ENCODE measurements at places on chromosomes 3 and 15.

DNA sequence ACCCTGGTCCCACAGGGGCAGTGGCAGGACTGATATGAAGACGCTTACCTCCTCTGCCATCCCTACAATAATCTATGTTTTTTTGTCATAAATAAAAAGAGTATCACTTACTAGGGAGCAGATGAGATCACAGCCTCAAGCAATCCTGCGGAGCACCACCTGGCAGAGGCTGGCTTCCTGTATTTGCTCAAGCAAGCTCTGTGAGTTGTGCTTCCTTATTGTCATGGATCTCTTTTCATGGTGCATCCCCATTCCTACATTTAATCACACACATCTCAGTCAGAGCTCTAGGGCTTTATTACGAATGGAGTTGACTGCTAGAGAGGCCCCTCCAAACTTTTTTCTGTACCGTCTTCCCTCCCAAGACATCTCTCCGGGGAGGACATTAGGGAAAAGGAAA, 186.0 kb downstream of the UBE2E2 start:
- DNase-seq: no peak

GRCh38 chr15:39184701-39185390, 396.0 kb upstream of the THBS1 start:
- no peak for DNase-seq

DNA sequence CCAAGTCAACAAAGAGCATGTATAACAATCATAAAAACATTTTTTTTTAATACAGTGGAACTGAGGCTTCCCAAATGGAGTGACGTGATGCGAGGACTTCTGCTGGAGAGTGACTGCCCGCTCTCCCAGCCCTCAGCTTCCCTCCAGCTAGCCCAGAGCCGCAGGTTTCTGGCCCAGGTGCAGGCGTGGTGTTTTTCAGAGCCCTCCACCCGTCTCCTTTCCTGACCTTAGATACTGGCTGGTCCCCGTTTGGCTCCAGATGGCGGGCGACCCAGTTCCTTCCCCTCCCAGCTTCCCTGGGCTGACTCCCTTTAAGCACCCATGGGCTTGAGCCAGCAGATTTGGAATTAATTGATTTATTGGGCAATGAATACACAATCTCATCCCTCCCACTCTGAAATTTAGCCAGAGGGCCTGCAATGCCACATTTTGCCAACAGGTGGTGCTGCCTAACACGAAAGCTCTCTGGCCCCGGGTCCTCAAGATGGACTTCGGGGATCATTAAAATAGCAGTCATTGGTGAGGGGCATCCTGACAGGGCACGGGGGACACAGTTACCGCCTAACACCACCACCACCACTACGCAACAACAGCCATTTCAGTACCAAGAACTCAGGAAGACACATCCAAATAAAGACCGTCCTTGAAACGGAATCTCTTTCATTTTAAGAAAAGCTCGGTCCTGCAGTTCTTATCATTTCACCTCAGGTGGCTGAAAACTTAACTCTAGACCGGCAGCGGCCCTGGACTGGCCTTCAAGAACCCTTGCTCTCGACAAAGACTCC, 47.5 kb upstream of the MUC4 start:
- peak; percentile 69 for DNase-seq

DNA sequence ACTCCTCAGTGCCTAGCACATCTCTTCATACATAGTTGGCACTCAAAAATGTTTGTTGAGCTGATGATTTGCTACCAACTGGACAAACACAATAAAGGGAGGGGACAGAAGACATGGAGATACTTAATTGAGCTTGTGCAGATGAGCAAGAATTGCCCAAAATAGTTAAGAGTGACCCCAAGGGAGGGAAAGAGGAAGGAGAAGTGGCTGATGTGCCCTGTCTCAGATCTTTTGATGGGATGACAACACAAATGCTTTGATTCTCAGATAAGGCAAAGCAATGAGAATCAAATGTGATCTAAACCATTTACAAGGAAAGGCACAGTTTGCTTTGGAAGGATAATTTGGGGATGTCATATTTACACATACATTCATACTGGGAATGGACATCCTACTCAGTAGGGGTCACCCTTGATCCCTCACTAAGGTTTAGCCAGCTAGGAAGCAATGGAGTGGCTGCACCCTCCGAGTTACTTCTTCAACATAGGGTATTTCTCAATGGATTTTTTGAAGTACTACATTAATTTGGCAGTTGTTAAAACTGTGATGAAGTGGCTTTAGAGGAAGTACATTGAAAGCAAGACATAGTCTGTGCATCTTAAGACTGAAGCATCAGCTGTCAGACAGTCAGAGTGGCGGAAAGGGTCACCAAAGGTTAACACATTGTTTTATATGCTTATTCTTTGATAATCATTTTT, 21.9 kb upstream of the SSR3 start:
- DNase-seq: no peak

GRCh38 chr3:43075904-43076661, 29.8 kb downstream of the POMGNT2 start:
- DNase-seq: no peak

DNA sequence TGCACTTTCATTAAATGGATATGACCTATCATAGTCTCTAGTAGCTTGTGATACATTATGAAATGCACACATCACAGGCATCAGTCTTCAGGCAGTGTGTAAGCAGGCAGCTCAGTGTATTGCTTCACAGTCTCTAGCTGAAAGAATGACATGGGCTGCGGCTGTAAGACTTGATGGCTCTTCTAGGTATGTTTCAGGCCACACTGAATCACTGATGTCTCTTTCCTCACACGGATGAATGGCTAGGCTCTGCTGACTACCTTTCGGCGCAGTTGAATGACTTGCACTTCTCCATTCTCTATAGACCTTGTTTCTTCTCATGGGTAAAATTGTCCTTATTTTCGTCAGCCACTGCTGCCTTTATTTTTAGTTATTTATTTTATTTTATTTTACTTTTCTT, 15.4 kb downstream of the APH1B start:
- DNase-seq: no peak

GRCh38 chr3:134881305-134881704, 86.2 kb downstream of the EPHB1 start:
- no peak for DNase-seq

DNA sequence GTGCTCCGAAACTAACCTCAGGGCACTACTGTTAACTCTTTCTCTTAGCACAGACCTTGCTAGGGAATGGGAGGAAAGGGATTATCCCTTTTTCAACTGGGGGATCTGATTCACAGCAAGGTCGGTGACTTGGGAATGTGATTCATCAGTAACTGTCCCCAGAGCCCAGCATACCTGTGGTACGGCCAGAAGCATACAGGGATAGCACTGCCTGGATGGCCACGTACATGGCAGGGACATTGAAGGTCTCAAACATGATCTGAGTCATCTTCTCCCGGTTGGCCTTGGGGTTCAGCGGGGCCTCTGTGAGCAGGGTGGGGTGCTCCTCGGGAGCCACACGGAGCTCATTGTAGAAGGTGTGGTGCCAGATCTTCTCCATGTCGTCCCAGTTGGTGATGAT, 2.3 kb downstream of the ACTC1 start:
- DNase-seq: no peak

DNA sequence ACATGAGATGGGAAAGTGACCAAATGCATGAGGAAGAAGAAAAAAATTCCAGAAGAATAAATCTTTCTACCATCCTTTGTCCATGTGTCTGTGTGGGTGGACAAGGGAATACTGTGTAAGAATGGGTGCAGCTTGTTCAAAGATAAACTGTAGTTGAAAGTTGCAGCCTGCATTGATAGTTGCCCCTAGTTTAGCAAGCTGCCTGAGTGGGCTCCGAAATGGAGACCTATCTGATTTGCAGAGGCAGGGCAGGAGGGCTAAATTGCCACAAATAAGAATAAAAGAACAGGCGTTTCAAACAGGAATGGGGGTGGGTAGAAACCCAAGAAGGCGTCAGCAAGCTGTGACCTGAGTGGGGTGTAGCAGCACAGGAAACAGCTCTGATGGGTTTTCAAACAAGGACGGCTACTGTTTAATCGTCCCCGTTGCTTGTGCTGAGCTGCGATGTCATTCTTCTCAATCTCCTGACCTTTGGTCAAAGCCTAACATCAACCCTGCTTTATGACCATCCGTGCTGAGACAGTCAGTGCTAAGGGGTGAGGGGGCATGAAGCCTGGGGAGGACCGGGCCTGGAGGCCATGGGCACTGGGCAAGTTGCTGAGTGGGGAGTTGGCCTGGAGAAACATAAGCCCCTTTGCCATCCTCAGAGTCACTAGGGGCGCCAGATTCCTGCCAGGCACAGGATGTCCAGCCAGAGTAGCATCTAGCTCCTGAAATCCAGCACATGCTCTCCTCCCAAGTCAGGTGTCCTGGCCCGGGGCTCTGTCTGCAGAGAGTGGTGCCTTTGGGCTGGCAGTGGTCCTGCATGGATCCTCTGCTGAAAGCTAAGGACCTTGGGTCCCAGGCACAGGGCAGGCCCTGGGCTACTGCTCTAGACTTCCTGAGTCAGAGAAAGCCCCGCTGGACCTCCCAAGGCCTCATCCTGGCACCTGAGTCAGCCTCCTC, 19.2 kb upstream of the C15orf39 start:
- DNase-seq: no peak

GRCh38 chr3:14430706-14431451, 28.5 kb downstream of the SLC6A6 start:
- DNase-seq: no peak

- DNase-seq: no peak
These were observed 12.3 kb upstream of the CD200 start for GRCh38 chr3:112320691-112321090.

DNA sequence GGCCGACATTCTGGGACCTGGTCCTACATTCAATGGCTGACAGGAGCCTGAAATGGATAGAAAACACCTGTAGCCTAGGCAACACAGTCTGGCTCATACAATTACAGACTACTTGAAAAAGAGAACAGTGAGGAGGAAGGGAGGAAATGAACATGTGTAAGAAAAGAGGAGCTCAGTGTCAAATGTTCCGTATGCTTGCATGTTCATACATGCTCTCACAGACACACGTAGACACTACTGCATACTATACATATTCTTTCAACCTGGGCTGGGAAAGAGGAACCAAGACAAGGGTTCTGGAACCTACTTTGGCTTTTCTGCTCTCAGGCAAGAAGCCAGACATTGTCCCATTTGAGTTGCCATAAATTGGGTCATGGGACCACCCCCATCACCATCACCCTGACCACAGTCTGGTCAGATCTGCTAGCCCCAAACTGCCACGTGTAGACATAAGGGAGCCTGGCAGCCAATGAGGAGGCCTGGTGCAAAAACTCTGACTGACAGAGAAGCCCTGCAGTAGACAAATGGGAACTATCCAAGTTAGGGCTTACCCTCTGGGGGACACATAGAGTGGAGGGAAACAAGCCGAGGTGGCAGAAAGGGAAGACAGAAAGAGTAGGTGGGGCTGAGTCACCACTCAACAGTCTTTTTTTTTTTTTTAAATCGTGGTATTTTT, 310.0 kb downstream of the SHQ1 start:
- no peak for DNase-seq

- DNase-seq: no peak
These were observed 225.5 kb downstream of the SLCO3A1 start for GRCh38 chr15:92079047-92079446.

- DNase-seq: peak; percentile 48
These were observed 275.3 kb downstream of the UACA start for GRCh38 chr15:70488002-70488605.

- DNase-seq: no peak
These were observed 953.8 kb upstream of the ALCAM start for GRCh38 chr3:104412608-104413580.

GRCh38 chr3:130659911-130660310, 86.7 kb downstream of the PIK3R4 start:
- DNase-seq: no peak

DNA sequence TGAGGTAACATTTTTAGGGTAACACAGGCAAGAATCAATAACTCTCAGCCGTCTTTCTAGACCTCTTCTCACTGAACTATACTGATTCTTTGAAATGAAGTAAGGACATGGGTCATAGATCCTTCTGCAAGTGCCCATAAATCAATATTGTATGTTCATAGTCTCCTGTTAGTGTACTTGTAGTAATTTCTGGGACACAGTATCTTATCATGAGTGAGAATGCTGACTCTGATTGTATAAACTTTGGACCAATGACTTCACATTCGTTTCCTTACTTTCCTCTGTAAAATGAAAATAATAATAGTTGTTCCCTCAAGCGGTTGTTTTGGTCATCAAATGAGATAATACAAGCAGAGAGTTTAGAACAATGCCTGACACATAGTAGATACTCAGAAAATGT, 777.1 kb upstream of the GOLIM4 start:
- DNase-seq: no peak

DNA sequence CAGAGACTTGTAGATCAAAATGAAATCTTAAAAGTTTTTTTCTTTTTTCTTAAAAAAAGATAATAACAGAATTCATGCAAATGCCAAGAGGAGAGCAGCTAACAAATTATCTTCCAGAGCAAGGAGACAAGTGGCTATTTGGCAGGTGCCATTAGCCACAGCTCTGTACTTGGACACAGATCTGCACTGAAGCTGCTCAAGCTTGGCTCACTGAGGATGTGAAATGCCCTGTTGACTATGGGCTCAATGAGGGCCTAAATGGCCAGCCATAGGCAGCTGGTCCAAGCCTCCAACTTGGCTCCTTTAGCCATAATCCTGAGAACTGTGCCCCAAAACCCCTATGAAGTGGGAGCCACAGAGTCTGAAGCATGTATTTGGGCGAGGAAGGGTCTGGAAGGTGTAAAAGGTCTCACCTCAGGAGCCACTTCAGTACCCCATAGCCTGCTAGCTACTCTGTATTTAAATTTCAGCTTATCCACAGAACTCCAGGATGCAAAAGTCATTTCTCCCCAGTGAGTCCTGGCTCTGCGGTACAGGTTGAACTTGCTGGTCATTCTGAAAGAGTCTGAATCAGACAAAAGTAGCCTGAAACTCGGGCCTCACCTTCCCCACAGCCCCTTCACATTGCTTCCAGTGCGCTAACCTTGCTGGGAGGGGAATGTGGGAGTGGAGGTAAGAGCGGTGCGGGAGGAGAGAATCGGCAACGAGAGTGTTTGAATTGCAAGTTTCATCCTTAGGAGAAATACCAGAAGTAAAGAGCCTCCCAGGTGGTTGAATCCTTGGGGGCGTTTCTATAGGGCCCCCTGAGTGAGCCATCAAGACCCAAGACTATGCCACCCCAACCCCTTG, 48.0 kb downstream of the ZIC4 start:
- no peak for DNase-seq

DNA sequence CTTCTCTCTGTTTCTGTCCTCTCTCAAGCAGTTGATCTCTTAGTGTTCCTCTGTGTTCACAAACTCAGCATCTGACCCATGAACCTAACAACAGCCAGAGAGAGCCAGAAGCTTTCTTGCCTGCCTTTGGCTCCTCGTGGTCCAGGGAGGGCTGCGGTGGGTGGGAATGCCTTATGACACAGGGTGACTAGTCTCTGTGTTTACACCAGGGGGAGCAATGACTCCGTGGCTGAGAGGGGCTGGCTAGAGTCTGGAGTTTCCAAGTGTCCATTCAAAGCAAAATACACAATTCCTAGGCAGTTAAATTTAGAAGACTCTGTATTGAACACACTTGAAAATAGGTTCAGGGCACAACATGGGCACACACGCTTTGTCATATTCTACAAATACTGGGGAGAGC, 370.0 kb upstream of the FRG2C start:
- DNase-seq: no peak

Measured in stimulated activated CD4-positive, alpha-beta T cell treated with anti-CD3 and anti-CD28 coated beads, Interleukin-15, amount 100 ng/mL, for 1 hour (primary cell).